ENCODE measurements at places on chromosomes 12 and 14.

- DNase-seq: no peak
Observed at GRCh38 chr12:25988505-25988904, 30.0 kb downstream of the RASSF8 start.

DNA sequence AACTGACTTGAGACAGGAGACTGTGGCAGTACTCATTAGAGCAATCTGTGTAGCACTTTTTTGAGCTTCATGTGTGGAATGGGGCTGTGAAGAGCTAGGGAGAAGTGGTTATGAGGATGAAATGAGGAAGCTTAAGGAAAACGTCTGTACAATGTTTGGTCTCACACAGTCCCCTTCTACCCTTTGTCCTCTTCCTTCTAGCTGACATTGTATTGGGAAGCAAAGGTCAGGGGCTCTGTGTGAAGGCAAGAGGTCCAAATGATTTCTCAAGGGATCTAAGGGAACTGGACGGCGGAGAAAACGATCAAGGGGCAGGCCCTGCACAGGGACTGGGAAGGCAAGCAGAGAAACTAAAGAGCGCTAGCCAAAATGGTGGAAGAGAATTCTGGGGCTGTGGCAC lies 13.1 kb upstream of the CIPC start:
- DNase-seq: no peak

DNA sequence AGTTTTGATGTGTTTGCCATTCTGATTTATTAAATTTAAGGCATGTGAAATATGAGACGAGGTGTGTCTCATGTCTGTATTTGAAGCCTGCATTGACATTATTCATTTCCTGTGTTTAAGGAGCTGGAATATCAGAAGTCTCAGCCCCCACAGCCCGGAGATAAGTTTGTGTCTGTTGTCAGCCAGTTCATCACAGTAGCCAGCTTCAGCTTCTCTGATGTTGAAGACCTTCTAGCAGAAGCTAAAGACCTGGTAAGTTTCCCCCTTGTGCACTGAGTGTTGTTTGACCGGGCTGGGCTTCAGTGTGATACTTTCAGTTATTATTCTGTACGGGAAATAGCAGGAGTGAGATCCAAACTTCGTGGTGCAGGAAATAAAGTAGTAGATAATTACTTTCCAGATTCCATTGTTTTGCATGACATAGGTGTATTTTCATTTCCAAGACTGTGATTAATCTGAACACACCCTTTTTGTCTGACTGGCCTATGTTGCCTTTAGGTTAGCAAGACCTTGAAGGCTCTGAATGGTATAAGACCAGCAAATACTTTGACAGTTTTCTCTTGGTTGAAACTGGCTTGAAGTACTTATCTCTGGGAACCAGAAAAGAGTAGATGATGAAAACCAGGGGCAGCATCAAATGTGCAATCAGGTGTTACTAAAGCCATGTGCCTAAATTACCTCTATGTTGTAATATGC lies 101.5 kb downstream of the GPR135 start:
- DNase-seq: no peak

- DNase-seq: no peak
Observed at GRCh38 chr14:85344847-85345570, 184.9 kb upstream of the FLRT2 start.

- no peak for DNase-seq
Observed at GRCh38 chr12:24854908-24855307, 94.0 kb downstream of the BCAT1 start.
